Left renal pelvis (tissue), 4 donors: ENCODE measurements at places on chromosomes 1 and 21. TPM values are rescaled to one million over a fixed set of nuclear protein-coding genes. Genes with fewer than 3 reads are reported as not detected.

DNA sequence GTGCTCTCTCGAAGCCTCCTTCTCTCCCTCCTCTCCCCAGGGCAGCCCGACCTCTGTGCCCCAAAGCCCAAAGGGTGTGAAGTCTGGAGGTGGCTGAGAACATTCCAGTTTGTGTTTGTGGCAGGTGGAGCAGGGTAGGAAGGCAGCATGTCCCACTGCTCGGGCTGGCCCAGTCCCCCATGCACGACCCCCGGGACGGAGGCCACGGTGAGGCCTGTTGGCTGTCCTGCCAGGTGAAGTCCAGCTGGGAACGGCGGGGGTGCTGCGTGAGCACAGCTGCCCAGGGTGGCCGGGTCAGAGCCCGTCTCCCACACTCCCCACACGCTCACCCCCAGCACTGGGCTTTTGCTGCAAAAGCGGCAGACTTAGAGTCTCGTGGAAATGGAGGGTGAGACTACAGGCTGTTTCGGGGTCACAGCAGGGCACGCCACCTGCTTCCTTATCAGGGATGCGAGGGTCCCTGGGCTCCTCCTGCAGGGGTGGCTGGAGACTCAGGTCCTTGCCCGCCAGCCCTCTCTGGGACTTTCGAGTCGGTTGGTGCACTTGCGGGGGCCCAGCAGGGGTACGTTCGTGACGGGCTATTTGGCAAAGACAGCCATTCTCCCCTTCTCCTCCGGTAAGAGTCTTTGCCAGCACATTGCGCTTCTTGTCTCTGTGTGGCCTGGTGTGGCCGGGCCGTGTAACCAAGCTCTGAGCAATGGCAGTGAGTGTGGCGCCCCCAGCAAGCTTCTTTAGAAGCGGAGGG lies 40.3 kb downstream of the MORN1 start:
- no peak for DNase-seq

- no peak for DNase-seq
Observed at GRCh38 chr21:26168371-26168770, 2.2 kb downstream of the APP start.

- DNase-seq: no peak
Observed at GRCh38 chr1:2952992-2953391, 68.3 kb upstream of the ACTRT2 start.

- DNase-seq: no peak
Observed at GRCh38 chr21:42447732-42448131, 44.0 kb downstream of the UBASH3A start.

DNA sequence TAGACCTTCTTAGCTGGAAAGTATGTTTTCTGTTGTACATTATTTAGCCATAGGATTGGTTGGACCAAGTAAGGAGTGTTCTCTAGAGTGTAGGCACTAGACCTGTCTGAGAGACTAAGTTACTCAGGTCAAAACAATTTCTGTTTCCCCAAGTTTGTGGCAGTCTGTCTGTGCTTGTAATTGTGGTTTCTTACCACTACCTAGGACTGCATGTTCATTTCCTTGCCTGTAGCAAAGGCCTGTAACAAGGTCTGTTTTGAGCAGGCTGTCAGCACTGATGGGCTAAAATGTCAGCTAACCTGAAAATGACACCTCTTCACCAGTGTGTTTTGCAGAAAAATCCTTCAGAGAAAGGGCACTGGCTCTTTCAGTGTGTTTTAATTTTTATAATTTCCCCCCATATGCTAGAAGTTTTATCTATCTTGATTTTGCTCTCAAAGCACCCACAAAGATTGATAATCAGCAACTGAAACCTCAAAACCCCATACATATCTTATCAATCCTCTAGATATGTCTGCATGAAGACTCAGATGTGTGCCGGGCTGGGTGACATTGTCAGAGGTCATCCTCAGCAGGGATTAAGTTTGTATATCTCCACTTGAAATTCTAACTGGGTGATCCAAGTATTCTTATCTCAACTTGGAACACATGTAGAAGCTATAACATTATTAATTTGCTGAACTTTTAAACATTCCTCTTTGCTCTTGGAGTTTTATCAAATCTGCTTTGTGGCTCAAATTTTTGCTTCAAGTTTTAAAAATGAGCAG lies 50.7 kb upstream of the ST6GALNAC3 start:
- DNase-seq: no peak

GRCh38 chr1:208510192-208510952 lies 266.2 kb upstream of the PLXNA2 start:
- no peak for DNase-seq

DNA sequence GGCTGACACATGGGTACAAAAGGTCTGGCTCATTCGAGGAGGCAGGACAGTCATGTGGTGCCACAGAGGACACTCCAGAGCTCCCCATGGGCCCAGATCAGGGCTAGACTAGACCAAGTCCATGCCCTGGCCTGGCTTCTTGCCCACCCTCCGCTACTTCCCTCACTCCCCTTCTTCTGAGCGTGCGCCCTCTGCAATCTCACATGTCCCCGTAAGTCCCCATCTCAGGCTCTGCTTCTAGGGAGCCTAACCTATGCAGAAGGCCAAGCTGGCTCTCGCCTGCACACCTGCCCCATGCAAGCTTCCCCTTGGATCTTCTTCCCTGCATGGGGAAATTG lies 553.6 kb downstream of the PTPRU start:
- no peak for DNase-seq

DNA sequence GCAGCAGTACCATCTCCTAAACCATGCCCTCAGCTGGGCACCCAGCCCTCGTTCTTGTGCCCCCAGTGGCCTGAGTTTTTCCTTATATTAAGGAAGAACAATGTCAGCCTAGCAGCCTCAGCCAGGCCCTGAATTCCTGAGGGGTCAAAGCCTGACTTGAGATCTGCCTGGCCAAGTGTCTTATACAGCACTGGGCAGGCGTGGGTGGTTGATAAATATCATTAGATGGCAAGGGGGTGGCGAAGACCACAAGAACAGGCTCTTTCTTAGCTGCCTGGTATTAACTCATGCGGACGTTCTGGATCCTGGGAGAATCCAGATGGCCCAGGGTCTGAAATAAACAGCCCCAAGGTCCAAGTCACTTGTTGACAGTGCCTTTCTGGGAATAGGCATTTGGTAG lies 18.3 kb downstream of the NGF start:
- DNase-seq: no peak

DNA sequence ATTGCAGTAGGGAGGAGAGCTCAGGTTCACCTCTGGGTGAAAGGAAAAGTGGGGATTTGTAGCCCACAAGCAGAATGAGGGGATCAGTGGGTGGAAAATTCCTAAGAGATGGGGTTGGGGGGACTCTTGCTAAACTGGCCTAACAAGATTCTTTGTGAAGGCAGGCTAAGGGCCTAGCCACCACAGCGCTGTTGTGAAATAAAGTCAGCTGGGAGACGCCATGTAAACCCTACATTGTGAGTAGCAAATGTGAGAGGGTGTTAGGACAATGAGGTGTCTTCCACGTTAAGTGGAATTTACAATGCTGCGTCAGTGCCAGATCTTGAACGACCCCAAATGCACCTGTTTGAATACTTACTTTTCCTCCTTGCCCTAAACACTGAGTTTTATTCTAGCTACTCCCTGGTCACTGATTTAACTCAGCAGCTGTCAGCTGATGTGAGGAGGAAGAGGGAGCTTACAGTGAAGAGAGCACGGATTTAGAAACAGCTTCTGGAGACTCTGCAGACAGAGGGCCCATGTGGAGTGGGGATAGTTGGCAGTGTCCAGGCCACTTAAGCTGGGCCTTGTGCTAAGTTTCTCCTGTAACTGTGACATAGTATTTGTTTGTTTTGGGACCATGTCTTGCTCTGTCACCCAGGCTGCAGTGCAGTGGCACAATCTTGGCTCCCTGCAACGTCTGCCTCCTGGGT lies 17.3 kb downstream of the PDPN start:
- no peak for DNase-seq

The C1orf94 gene
- polyA plus RNA-seq: not detected

The TDRD10 gene
- 2.3 TPM for polyA plus RNA-seq

DNA sequence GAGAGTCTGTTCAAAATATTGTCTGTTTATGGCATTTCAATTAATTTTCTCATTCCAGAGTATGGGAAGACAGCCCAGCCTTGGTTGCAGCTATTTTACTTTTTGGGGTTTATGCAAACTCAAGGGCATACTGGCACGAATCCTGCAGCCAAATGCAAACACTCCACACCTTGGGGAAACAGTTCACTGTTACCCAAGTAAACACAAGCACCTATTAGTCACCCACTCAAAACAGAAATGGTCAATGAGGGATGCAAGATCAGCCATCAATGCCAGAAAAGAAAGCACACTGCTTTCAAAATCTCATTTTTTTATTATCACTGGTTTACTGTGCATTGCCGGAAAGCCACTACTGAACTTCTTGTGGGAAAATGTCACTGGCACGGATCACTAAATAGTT lies 170.6 kb downstream of the RUNX1 start:
- no peak for DNase-seq

- DNase-seq: no peak
Observed at GRCh38 chr1:67496329-67496728, 66.1 kb upstream of the SERBP1 start.

GRCh38 chr1:113217447-113218208 lies 144.6 kb downstream of the LRIG2 start:
- DNase-seq: no peak

- DNase-seq: no peak
Observed at GRCh38 chr1:248695451-248696132, 7.0 kb downstream of the OR14I1 start.

DNA sequence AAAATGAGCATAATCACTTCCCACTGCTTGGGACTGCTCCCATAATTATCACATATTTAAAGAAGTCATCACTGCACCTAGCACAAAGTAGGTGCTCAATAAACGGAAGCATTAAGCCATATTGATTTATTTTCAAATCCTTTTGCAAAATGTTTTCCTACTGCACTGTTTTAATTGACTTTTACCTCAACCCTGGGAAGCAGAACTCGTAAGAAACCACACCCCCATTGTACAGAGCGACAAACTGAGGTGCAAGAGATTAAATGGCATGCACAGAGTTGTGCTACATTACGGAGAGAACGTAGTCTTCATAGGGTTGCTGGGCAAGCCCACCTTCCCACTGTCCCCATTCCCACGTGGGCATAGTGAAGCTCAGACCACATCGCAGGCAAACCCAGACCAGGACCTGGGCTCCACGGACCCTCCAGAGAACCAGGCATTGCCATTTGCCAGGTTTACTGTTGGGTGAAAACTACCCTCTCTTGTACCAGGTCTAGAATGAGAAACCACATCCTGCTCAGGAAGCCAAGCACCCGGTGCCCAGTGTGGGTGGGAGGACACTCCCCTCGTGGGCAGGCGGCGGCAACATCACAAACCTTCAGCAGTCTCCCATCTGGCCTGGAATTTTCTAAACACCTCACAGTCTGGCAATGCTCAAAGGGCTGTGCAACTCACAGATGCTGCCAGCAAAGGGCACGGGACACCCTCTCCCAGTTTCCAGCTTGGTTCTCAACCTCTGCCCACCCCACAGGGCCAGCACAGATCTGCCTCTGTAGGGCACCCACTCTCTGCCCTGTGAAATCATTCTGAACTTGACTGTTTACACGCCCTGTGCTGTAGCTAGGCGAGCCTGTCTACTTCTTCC lies 8.2 kb downstream of the IFFO2 start:
- DNase-seq: no peak

- DNase-seq: no peak
Observed at GRCh38 chr1:12336413-12336812, 106.6 kb downstream of the VPS13D start.

GRCh38 chr1:58588396-58588795 lies 11.3 kb upstream of the TACSTD2 start:
- no peak for DNase-seq

- DNase-seq: no peak
Observed at GRCh38 chr1:238681021-238681420, 705.3 kb upstream of the CHRM3 start.

GRCh38 chr1:223847781-223848345 lies 2.1 kb upstream of the TP53BP2 start:
- DNase-seq: no peak

GRCh38 chr1:208526613-208527125 lies 282.5 kb upstream of the PLXNA2 start:
- DNase-seq: no peak

The KIF2C gene
- 20.3 TPM for polyA plus RNA-seq

GRCh38 chr1:1173061-1173792 lies 453 bp upstream of the TTLL10 start:
- DNase-seq: no peak

DNA sequence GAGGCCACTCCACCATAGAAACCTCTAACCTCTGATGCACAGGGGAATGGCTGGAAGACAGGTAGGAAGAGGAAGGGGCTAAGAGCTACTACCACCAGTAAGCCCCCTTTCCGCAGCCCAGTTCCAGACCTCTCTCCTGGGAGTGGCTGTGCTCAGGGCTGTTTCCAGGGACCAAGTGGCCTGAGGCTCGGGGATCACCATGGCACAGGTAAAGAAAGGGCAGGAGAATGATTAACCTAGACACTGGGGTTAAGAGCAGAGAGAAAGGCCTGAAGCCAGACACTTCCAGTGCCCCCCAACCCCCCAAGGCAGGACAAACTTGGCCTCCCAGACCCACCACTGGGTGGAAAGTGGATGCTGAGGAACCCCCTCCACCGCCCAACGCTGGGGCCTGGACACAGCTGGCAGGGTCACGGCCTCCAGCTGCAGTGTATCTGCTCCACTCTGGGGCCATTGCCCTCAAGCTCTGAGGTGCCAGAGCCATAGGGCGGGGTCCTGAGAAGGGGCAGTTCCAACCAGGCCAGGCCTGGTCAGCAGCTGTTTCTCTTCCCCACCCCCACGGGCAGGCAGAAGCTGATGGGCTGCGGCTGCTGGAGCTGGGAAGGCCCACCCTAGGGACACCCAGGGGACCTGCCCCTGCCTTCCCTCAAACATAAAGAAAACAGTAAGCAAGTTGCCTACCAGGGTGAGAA lies 2.6 kb downstream of the TAGLN2 start:
- no peak for DNase-seq

GRCh38 chr1:110173466-110174105 lies 23.3 kb downstream of the SLC6A17 start:
- no peak for DNase-seq

GRCh38 chr1:43843684-43844083 lies 89.9 kb upstream of the ARTN start:
- no peak for DNase-seq

The KRTAP12-4 gene
- polyA plus RNA-seq: not detected

DNA sequence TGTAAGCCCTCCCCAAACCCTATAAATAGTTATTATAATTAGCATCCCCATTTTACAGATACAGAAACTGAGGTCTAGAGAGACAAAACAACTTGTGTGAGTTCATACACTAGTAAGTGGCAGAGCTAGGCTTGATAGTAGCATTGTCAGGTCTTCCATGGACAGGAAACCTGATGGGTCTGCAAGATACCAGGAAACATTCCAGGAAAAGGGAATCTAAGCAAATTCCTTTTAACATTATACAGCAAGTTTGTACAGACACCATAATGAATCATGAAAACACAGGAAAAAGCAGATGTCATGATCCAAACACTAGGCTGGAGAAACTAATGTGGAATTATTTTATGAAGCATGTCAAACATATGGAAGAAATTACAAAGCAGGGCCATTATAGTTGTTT lies 89.1 kb upstream of the KCNK2 start:
- no peak for DNase-seq

DNA sequence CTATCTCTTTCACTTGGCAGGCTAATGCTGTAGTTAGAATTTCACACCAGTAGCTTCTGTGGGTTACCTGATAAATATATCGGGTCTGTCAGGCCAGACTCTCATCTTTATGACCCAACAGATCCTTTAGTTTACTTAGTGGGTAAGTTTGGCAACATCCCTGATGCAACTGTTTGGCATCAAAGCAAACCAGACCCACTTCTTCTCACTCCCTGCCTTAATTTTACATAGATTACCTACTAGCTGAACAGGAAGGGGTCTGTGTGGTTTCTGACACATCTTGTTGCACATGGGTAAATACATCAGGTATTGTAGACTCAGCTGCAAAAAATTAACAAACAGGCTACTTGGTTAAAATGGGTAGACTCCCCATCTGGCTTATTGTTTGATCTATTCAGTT lies 3.2 kb upstream of the GUK1 start:
- no peak for DNase-seq
